ENCODE measurements at places on chromosomes 12 and 14.

GRCh38 chr12:129966146-129966995, 62.5 kb upstream of the TMEM132D start:
- no peak for DNase-seq

DNA sequence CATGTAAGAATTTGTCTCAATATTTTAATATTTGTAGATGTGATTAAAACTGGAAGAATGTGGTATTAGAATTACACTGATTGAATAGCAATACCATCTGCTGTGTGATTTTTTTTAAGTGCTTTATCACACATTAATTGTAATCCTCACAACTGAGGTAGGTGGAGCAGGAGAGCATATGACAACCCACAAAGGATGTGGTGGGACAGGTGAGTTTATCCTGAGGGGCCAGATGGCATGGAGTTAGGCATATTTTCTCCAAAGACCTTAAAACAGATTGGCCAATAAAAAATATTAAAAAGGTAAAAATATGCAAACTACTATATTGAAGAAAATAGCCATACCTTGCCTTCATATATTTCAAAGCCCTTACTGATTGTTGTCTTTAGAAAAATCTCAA, 7.8 kb downstream of the LRRC10 start:
- no peak for DNase-seq

GRCh38 chr12:89960011-89960507, 251.4 kb upstream of the ATP2B1 start:
- no peak for DNase-seq

DNA sequence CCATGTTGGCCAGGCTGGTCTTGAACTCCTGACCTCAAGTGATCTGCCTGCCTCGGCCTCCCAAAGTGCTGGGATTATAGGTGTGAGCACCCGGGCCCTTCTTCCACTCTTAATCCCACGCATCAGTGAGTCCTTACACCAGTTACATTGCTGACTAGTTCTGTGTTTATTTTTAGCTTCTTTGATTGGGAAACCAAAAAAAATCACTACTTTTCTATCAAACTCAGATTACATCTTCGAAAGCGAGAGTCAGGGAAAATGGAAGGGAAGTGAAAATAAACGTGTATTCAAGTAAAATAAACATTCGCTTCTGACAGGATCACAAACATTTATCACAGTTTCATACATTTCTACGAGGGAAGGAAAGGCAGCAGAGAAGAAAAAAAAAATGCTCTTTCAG, 32.2 kb downstream of the FGD6 start:
- DNase-seq, result no peak

GRCh38 chr12:109595321-109595902, 21.8 kb downstream of the MVK start:
- no peak for DNase-seq

Measured in NCI-H69 (cell line).